ENCODE measurements at places on chromosomes 16 and 17.

DNA sequence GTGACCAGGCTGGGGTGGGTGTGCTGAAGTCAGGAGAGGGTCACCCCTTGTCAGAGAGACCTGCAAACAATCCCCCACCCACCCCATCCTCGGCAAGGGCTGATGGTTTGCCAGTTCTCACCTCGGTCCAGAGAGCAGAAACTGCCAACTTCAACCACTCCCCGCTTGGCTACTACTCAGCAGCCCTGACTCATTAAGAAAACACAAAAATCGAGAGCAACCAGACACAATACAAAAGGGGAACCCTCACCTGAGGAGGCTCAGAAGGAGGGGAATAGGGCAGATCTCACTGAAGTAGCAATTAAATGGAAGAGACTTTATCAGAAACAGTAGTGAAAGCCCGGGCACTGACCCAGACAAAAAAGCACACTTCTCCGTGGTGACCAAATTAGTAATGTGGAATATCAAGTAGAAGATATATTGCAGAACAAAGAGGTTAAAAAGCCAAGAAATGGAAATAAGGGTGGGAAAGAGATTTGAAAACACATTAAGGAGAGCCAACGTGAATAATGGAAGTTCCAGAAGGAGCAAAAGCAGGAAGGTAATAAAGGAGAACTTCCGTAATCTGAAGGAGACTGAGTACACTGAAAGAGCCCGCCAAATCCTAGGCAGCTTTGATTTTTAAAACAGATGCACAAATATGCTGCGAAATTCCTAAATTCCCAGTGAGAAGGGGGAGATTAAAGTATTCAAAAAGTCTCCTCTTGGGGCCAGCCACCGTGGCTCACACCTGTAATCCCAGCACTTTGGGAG, 23.6 kb downstream of the CENPV start:
- DNase-seq, result no peak
- H3K27ac ChIP-seq, result peak overlapping the region; percentile 6

DNA sequence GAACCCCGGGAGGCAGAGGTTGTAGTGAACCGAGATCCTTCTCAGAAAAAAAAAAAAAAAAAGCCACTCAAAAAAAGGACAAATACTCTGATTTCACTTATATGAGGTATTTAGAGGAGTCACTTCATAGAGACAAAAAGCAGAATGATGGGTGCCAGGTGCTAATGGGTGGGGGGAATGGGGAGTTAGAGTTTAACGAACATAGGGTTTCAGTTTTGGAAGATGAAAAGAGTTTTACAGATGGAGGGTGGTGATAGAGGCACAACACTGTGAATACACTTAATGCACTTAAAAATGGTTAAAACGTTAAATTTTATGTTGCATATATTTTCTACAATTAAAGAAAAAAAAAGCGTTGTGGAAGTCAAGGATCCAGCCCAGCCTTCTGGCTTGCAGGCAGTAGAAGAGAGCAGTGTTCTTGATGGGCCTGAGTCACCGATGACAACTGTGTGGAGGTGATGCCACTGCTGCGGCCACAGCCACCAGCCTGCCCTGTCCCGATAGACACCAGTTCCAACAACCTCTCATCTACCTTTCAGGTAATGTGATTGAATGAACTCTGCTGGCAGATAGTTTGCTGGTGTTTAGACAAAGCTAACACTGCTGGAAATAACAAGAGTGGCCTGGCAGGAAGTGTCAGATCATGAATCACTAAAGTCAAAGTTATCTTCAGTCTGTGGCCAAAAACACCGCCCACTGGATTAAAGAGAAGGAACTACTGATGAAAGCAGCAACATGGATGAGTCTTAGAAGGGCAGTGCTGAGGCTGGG, 49.9 kb upstream of the COX10 start:
- no peak overlapping the region for H3K4me3 ChIP-seq
- no peaks in the 10 kb centered on the region for H3K4me1 ChIP-seq

- no peaks in the 10 kb centered on the region for H3K36me3 ChIP-seq
- H3K4me3 ChIP-seq, result peak overlapping the region; percentile 83
- no peaks in the 10 kb centered on the region for H3K27me3 ChIP-seq
- peak; percentile 85 for DNase-seq
- H3K4me1 ChIP-seq, result peaks cover 19% of the 10 kb centered on the region
- peak overlapping the region; percentile 95 for H3K27ac ChIP-seq
These were observed 804 bp downstream of the TGFB1I1 start for GRCh38 chr16:31472709-31473203.

GRCh38 chr17:81685108-81685507, 1.3 kb downstream of the HGS start:
- H3K27me3 ChIP-seq, result no peaks in the 10 kb centered on the region
- no peak overlapping the region for H3K4me3 ChIP-seq
- peaks cover 18% of the 10 kb centered on the region for H3K4me1 ChIP-seq
- no peaks in the 10 kb centered on the region for H3K36me3 ChIP-seq

DNA sequence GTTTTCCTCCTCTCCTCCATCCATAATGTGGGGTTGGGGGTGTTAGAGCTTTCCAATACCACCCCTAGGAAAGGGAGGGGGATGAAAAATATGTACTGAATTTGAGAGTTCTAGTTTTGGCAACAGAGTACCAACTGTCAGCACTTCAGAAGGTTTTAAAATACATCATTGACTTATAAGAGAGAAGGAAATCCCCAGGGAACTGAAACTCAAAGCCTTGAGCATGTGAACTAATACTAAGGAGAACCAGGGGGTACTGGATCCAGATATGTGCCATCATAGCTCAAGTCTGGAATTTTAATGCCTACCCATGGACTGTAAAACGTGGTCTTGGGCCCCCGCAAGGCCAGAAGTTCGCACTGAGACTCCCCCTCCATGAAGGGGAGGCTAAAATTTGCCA, 15.8 kb downstream of the CACNG5 start:
- no peaks in the 10 kb centered on the region for H3K36me3 ChIP-seq
- H3K27me3 ChIP-seq, result no peaks in the 10 kb centered on the region
- no peaks in the 10 kb centered on the region for H3K4me1 ChIP-seq
- no peak for DNase-seq
- no peak overlapping the region for H3K27ac ChIP-seq

DNA sequence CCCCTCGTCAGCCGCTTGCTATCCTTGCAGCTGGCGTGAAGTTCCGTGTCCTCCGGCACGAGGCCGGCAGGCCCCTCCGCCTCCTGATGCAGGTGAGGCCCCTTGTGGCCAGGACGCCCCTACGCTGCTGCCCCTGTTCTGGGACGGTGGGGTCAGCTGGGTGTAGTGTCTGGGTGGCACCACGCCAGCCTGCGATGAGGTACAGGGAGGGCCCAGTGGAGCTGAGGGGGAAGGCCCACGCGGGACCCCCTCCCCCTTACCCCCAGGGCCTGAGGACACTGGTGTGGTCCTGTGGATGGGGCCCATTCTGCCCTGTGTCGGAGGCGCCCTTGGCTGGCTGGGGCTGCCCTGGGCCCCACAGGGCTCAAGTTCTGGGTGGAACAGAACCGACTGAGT, 7.7 kb upstream of the RAB40C start:
- no peaks in the 10 kb centered on the region for H3K36me3 ChIP-seq
- no peaks in the 10 kb centered on the region for H3K27me3 ChIP-seq
- no peak overlapping the region for H3K4me3 ChIP-seq
- H3K4me1 ChIP-seq, result no peaks in the 10 kb centered on the region
- H3K27ac ChIP-seq, result no peak overlapping the region

GRCh38 chr17:75542728-75543336, 17.3 kb downstream of the LLGL2 start:
- H3K4me1 ChIP-seq, result peaks cover 45% of the 10 kb centered on the region
- no peak for DNase-seq
- no peak overlapping the region for H3K4me3 ChIP-seq
- H3K27me3 ChIP-seq, result no peaks in the 10 kb centered on the region
- H3K36me3 ChIP-seq, result no peaks in the 10 kb centered on the region
- H3K27ac ChIP-seq, result peak overlapping the region; percentile 92

DNA sequence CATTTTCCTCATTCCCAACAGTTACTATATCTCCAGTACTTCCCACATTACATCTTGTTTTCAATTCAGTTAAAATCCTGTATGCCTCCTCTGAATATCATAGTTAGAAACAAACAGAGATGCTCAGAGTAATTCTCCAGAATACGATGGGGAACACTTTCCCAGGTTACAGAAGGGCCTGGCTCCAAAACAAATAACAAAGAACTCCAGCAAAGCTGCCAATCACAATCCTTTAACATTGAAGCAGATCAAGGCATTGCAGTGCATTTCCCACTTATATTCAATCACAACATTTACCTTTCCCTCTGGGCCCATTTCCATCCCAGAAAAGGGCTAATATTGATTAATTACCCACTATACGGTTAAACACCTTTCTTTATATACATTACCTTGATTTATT, 29.4 kb upstream of the PMFBP1 start:
- H3K27ac ChIP-seq, result no peak overlapping the region
- H3K4me3 ChIP-seq, result no peak overlapping the region
- H3K4me1 ChIP-seq, result peaks cover 8% of the 10 kb centered on the region
- DNase-seq, result no peak

DNA sequence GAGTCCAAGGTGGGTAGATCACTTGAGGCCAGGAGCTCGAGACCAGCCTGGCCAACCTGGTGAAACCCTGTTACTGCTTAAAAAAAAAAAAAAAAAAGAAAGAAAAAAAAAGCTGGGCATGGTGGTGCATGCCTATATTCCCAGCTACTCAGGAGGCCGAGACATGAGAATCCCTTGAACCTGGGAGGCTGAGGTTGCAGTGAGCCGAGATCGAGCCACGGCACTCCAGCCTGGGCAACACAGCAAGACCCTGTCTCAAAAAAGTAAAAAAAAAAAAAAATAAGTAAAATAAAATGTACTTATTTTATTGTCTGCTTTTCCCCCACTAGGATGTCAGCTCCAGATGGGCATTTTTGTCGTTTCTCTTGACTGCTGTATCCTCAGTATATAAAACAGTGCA, 107.7 kb downstream of the ABCC1 start:
- DNase-seq, result no peak
- H3K27ac ChIP-seq, result no peak overlapping the region
- no peaks in the 10 kb centered on the region for H3K27me3 ChIP-seq
- H3K4me1 ChIP-seq, result no peaks in the 10 kb centered on the region
- no peaks in the 10 kb centered on the region for H3K36me3 ChIP-seq

GRCh38 chr17:72702136-72702735, 390.3 kb downstream of the SLC39A11 start:
- H3K27ac ChIP-seq, result no peak overlapping the region
- H3K27me3 ChIP-seq, result no peaks in the 10 kb centered on the region
- no peak overlapping the region for H3K4me3 ChIP-seq
- H3K36me3 ChIP-seq, result no peaks in the 10 kb centered on the region
- H3K4me1 ChIP-seq, result peaks cover 17% of the 10 kb centered on the region

DNA sequence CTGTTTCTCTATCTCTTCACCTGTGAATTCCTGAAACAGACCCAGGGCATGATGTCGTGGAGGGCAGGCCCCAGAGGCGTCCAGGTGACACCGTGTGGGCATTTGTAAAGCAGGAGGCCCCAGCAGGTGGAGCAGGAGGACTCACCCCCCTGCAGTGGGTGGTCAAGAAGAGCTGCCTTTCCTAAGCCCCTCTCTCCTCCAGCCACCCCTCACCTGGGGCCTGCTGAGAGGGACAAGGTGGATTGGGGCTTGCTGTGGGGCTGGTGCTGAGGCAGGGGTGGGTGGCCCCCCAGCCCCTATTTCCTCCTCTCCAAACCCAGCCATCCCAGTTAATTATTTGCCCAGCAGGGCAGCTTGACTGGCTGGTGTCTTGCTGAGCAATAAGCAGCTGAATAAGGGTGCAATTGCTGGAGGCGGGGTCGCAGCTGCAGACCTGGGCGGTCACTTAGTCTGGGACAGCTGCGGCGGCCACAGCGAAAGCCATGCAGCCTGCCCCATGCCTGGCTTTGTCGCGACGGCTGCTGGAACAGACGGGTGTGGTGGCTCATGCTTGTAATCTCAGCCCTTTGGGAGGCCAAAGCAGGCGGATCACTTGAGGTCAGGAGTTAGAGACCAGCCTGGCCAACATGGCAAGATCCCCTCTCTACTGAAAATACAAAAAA, 56.4 kb downstream of the JPH3 start:
- H3K27ac ChIP-seq, result no peak overlapping the region
- H3K27me3 ChIP-seq, result no peaks in the 10 kb centered on the region
- no peaks in the 10 kb centered on the region for H3K36me3 ChIP-seq
- no peak overlapping the region for H3K4me3 ChIP-seq

DNA sequence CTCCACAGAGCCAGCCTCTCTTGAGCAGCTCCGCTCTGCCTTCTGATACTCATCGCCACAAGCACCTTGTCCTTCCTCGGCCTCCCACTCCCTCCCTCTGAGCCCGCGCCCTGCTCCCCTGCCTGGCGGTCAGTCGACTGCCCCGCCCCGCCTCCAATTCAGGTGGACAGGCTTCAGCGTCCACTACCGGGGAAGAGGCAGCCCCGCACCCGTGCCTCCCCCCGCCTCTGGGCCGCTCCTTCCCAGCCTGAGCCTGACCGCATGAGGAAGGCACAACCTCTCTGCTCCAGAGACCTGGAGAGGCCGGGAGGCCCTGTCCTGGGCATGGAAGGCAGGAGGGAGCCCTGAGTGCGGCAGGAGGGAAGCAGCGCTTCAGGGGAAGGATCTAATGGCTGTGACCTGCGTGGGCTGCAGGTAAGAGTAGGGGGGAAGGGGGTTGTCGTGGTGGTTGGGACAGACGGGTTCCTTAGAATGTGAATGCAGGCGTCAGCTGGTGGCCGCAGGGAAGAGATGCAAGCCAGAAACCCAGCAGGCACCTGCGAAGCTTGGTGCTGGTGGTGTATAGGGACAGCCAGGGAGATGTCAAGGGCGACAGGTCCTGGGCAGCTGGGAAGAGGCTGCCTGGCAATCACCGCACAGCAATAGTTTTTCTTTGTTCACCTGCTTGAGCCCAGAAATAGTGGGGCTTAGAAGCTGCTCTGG, 3.0 kb upstream of the SLC6A4 start:
- peaks cover 53% of the 10 kb centered on the region for H3K27me3 ChIP-seq
- H3K4me3 ChIP-seq, result no peak overlapping the region
- H3K4me1 ChIP-seq, result peaks cover 7% of the 10 kb centered on the region
- no peak overlapping the region for H3K27ac ChIP-seq

DNA sequence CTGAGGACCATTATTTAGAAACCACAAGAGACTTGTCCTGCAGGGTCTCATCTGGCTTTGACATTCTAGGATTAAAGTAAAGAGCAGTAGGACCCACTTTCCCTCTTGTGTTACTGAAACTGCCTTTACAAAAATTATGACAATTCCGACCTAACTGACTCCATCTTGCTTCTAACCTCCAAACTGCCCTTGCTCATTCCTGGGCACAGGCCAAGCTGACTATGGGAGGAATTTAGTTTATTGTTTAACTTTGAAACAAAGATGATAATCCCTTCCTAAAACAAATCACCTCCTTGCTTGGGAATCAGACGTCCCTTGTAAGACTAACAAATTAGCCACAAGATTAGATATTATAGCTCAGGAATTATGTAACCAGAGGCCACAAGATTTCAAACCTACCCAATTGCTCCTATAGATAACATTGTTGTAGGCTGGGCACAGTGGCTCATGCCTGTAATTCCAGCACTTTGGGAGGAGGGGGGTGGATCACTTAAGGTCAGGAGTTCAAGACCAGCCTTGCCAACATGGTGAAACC, 87.0 kb upstream of the FBXO47 start:
- no peak overlapping the region for H3K4me3 ChIP-seq
- no peak overlapping the region for H3K27ac ChIP-seq
- H3K27me3 ChIP-seq, result no peaks in the 10 kb centered on the region

Measured in hepatocyte (in vitro differentiated cells).